ENCODE measurements at places on chromosomes 1 and 21. TPM values are rescaled to one million over a fixed set of nuclear protein-coding genes. Genes with fewer than 3 reads are reported as not detected.

GRCh38 chr1:41155105-41155504, 87.0 kb downstream of the SCMH1 start:
- H3K4me1 ChIP-seq = peaks cover 26% of the 10 kb centered on the region
- H3K4me3 ChIP-seq = no peak overlapping the region
- no peak for DNase-seq
- no peak overlapping the region for H3K27ac ChIP-seq
- no peaks in the 10 kb centered on the region for H3K27me3 ChIP-seq
- no peaks in the 10 kb centered on the region for H3K36me3 ChIP-seq

DNA sequence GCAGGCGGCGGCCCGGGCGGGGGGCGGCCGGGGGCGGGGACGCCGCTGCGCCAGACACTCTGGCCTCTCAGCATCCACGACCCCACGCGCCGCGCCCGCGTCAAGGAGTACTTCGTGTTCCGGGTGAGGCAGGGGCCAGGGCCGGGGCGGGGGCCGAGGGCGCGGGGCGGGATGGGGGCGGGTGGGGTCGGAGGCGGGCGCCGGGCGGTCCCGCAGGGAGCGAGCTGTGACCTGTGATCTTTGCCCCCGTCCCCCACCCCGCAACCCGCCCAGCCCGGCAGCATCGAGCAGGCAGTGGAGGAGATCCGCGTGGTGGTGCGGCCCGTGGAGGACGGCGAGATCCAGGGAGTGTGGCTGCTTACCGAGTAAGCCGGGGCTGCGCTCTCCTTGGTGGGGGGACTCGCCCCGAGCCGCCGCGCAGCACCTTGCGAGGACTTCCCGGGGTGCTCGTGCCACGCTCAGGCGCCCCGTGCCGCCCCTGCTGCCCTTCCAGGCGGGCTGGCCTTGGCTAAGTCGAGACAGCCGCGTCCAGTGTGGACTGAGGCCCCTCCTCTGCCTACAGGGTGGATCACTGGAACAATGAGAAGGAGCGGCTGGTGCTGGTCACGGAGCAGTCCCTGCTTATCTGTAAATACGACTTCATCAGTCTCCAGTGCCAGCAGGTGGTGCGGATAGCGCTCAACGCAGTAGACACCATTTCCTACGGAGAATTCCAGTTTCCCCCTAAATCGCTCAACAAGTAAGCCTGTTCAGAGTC, 514 bp downstream of the TPRG1L start:
- DNase-seq = no peak
- H3K4me1 ChIP-seq = peaks cover 23% of the 10 kb centered on the region
- peaks cover 9% of the 10 kb centered on the region for H3K36me3 ChIP-seq

GRCh38 chr1:172745014-172745413, 86.1 kb downstream of the FASLG start:
- H3K27ac ChIP-seq = no peak overlapping the region
- no peak overlapping the region for H3K4me3 ChIP-seq
- DNase-seq = no peak
- H3K36me3 ChIP-seq = no peaks in the 10 kb centered on the region

- H3K4me3 ChIP-seq = no peak overlapping the region
- peaks cover 28% of the 10 kb centered on the region for H3K4me1 ChIP-seq
- no peak for DNase-seq
- no peaks in the 10 kb centered on the region for H3K27me3 ChIP-seq
- no peaks in the 10 kb centered on the region for H3K36me3 ChIP-seq
- no peak overlapping the region for H3K27ac ChIP-seq
Measured at GRCh38 chr1:63677497-63677896, 84.3 kb downstream of the PGM1 start.

DNA sequence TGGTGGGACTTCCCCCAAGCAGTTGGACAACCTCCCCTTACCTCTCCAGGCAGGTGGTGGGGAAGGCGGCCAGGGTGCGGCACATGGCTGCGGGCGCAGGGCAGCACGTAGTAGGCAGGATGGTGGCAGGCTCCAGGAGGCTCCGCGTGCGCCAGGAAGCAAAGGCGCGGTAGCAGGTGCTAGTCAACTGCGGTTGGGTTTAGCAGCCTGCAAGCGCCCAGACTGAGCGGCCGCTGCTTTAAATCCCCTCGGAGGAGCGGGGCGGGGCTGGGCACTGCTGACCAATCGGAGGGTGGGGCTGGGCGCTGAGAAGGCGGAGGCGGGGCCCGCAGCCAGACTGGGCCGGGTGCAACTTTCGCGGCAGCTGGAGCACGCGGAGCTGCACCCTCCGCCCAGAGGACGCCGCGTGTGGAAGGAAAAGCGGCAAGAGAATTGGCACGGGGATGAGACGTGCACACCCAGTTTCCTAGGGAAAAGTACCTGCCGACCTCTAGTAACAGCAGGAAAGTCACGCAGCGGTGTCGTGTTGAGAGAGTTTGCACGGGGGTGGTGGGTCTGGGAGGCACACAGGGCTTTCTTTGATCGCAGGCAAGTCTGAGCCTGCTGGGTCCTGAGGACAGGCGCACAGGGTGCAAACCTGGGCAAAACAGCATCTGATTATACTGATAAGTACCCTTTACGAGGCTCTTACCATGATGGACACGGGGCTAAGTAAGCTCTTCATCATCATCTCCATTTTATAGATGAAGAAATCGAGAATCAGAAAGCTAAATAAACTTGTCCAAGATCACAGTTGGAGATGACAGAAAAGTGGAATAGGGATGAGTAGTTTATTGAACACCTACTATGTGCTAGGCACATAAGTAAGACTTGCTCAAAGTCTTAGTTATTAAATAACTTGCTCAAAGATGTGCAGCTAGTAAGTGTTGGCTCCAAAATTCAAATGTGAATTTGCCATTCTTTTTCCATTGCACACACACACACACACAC, at the start of gene RGS16:
Gene RGS16, minus strand, starts transcription at position 215 of the 990 bp plus-strand sequence. Its CDS starts 130 bp downstream, at position 85.
- H3K36me3 ChIP-seq = no peaks in the 10 kb centered on the region
- peak within 1 kb of the TSS; percentile 56 for H3K4me3 ChIP-seq
- H3K4me1 ChIP-seq = peaks cover 15% of the 10 kb centered on the region
- H3K27me3 ChIP-seq = peaks cover 14% of the 10 kb centered on the region

GRCh38 chr1:43296207-43296606, 4.6 kb upstream of the TIE1 start:
- no peak for DNase-seq
- H3K36me3 ChIP-seq = no peaks in the 10 kb centered on the region

The TBX15 gene
- 0.09 TPM for total RNA-seq

The ATP6V1G3 gene
- not detected for total RNA-seq

The FAM78B gene
- 0.16 TPM for total RNA-seq

DNA sequence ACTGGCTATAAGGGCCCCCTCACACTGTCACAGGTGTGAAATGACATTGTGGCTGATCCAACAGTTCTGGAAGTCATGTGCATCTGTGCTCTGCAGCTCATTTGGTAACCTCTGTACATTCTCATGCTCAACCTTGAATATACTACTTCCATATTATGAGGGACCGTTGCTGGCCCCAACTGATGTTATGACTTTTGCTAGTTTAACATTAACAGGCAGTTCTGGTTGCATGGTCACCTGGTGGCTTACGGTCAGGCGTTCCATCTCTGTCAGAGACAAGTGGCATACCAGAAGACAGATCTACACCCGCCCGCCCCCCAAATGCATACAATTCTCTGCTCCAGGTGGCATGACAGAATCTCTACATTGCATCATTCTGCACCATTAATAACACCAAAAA, 6.0 kb upstream of the DIP2A start:
- peaks cover 22% of the 10 kb centered on the region for H3K4me1 ChIP-seq
- H3K27ac ChIP-seq = no peak overlapping the region
- H3K36me3 ChIP-seq = peaks cover 30% of the 10 kb centered on the region
- DNase-seq = no peak
- no peak overlapping the region for H3K4me3 ChIP-seq

DNA sequence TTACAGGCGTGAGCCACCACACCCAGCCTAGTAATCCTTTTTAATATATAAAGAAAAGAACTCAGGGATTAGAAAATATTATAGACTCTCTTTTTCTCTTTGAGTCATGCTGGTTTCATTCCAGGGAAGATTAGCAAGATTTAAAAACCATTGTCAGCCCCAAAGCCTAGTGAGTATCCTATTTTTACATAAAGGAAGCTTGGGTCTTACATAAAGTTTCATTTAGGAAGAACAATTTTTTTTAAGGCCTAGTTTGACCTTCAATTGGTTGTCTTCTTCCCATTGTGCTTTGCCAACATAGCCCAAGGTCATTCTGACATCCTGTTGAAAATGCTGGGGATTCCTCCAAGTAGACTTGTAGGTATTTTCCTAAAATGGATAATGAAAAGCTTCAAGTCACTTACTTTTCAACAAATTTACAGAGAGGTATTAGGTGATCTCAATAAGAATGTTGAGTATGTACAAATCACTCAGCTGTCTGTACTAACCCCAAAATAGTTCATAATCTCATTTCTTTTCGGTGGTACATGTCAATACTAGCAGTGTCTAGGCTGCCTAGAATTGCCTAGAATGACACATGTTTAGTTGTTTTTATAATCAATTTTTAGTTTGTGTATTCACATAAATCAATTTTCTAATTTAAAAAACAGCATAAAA, 4.3 kb upstream of the KIF14 start:
- no peaks in the 10 kb centered on the region for H3K27me3 ChIP-seq
- no peaks in the 10 kb centered on the region for H3K36me3 ChIP-seq
- H3K4me1 ChIP-seq = peaks cover 17% of the 10 kb centered on the region
- peak overlapping the region; percentile 30 for H3K27ac ChIP-seq

- DNase-seq = no peak
- H3K27me3 ChIP-seq = no peaks in the 10 kb centered on the region
- peaks cover 35% of the 10 kb centered on the region for H3K36me3 ChIP-seq
- H3K4me1 ChIP-seq = no peaks in the 10 kb centered on the region
- H3K27ac ChIP-seq = no peak overlapping the region
- no peak overlapping the region for H3K4me3 ChIP-seq
Measured at GRCh38 chr21:46551636-46552241, 53.1 kb downstream of the S100B start.

The ZMYND12 gene
- 0.91 TPM for total RNA-seq

DNA sequence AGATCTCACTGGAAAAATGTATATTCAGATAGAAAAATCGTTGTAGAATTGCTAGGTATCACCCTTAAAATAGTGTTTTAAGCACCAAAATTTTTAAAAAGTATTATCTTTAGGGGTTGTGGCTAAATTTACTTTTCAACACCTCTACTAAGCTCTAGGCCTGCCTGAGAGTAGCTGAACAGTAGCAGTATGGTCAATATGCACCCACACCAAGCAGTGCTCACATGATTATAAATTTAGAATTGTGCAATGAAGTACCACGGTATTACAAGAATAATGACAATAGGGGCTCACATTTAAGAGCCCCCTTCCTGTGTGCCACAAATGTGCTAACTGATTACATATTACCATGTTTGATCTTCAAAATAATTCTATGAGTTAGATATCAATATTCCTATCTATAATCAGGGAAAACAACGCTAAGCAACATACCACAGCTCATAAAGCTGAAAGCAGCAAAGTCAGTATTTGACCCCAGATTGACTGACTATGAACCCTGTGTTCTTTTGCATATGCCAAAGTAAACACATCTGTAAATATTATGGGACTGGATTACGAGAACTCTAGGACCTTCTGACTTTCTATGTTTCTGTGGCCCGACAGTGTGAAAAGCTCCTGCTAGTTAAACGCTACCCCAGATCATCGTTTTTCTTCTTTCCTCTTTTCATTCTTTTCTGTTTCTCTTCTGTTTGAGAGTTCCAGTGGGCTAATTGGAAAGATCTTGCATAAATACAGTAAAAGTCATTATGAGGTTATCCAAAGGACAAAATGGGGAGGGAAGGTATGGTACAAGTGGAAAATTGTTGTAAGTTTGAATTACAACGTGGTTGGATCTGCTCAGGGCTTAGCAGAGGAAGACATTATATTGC, 201.1 kb upstream of the C1orf87 start:
- H3K27me3 ChIP-seq = peaks cover 1% of the 10 kb centered on the region
- H3K4me3 ChIP-seq = no peak overlapping the region
- H3K4me1 ChIP-seq = peaks cover 19% of the 10 kb centered on the region
- no peaks in the 10 kb centered on the region for H3K36me3 ChIP-seq
- no peak for DNase-seq

The MEF2D gene
- 40.9 TPM for total RNA-seq

DNA sequence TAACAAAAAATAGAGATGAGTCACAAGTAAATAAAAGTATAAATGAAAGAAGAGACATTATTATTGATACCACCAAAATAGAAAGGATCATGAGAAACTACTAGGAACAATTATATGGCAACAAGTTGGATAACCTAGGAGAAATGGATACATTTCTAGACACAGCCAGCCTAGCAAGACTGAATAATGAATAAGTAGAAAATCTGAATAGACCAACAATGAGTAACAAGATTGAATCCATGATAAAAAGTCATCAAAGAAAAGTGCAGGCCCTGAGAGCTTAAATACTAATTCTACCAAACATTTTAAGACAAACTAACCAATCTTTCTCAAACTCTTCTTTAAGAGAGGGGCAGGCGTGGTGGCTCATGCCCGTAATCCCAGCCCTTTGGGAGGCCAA, 538.6 kb upstream of the PBX1 start:
- no peak for DNase-seq
- H3K4me3 ChIP-seq = no peak overlapping the region
- H3K27me3 ChIP-seq = no peaks in the 10 kb centered on the region
- H3K27ac ChIP-seq = no peak overlapping the region
- no peaks in the 10 kb centered on the region for H3K4me1 ChIP-seq

DNA sequence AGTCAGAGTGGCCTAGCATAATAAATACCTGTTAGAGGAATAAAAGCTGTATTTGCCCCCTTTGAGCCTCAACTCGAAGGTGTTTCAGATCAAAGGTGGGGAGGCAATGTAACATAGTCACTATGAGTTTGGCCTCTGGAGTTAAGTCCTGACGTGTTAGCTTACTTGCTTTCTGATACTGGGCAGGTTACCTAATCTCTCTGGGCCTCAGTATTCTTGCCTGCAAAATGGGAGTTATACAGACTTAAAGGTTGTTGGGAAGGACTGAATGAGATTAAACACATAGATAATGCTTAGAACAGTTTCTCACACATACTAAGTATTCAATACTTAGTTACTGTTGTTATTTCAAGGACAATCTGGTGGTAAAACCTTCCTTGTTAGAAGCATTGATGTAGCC, 15.5 kb downstream of the RNF220 start:
- H3K4me1 ChIP-seq = peaks cover 23% of the 10 kb centered on the region
- H3K4me3 ChIP-seq = no peak overlapping the region
- H3K27me3 ChIP-seq = peaks cover 83% of the 10 kb centered on the region
- no peaks in the 10 kb centered on the region for H3K36me3 ChIP-seq
- H3K27ac ChIP-seq = no peak overlapping the region
